GM23248 (cell line): ENCODE measurements at places on chromosomes 7 and 10.

- H3K4me3 ChIP-seq: no peak overlapping the region
- no peaks in the 10 kb centered on the region; the same call in 1 of the 2 replicates for H3K27me3 ChIP-seq
- no peaks in the 10 kb centered on the region for H3K36me3 ChIP-seq
- H3K4me1 ChIP-seq: no peaks in the 10 kb centered on the region
- no peak overlapping the region for H3K27ac ChIP-seq
Measured at GRCh38 chr10:24242562-24242961, 33.6 kb downstream of the KIAA1217 start.

- H3K4me1 ChIP-seq: no peaks in the 10 kb centered on the region
- no peak overlapping the region for H3K4me3 ChIP-seq
- no peaks in the 10 kb centered on the region for H3K36me3 ChIP-seq
- peaks cover 14% of the 10 kb centered on the region; the same call in 1 of the 2 replicates for H3K27me3 ChIP-seq
- H3K27ac ChIP-seq: no peak overlapping the region
Measured at GRCh38 chr7:51228386-51228958, 88.1 kb downstream of the COBL start.

DNA sequence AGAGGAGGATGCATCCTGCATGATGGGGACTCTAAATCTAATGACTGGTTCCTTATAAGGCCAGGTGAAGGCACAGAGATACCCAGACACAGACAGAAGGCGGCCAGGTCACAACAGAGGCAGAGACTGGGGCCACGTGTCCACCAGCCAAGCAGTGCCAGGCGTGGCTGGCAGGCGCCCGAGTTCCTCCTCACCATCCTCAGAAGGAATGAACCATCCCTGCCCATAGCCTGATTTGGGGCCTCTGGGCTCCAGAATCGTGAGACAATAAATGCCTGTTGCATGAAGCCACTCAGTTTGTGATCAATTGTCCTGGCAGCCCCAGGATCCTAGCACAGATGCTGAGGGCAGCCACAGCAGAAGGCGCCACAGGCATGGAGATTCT lies 69.0 kb upstream of the TNRC18 start:
- no peaks in the 10 kb centered on the region for H3K27me3 ChIP-seq
- H3K27ac ChIP-seq: no peak overlapping the region
- no peak overlapping the region for H3K4me3 ChIP-seq
- H3K4me1 ChIP-seq: peaks cover 5% of the 10 kb centered on the region
- no peak for DNase-seq

- no peaks in the 10 kb centered on the region for H3K36me3 ChIP-seq
- no peak overlapping the region for H3K4me3 ChIP-seq
- no peak overlapping the region for H3K27ac ChIP-seq
Measured at GRCh38 chr10:96765406-96766240, 45.3 kb upstream of the PIK3AP1 start.

- H3K27ac ChIP-seq: no peak overlapping the region
- H3K4me3 ChIP-seq: no peak overlapping the region
- H3K4me1 ChIP-seq: no peaks in the 10 kb centered on the region
- DNase-seq: peak; percentile 5
- H3K36me3 ChIP-seq: no peaks in the 10 kb centered on the region
Measured at GRCh38 chr7:71615017-71615416, 483.1 kb downstream of the GALNT17 start.

- H3K4me3 ChIP-seq: no peak overlapping the region
- no peaks in the 10 kb centered on the region for H3K36me3 ChIP-seq
- H3K27me3 ChIP-seq: no peaks in the 10 kb centered on the region
- no peak overlapping the region for H3K27ac ChIP-seq
- H3K4me1 ChIP-seq: 0 out of 2 replicates have a peak, but pooled peaks cover 8% of the 10 kb centered on the region
- no peak for DNase-seq
Measured at GRCh38 chr7:107405559-107405958, 64.3 kb upstream of the GPR22 start.
